ENCODE measurements at places on chromosomes 2 and 18.

- peak; percentile 55 for DNase-seq
Observed at GRCh38 chr2:157413326-157414035, 30.4 kb downstream of the CYTIP start.

GRCh38 chr2:69505710-69506109, 68.5 kb upstream of the NFU1 start:
- no peak for DNase-seq

DNA sequence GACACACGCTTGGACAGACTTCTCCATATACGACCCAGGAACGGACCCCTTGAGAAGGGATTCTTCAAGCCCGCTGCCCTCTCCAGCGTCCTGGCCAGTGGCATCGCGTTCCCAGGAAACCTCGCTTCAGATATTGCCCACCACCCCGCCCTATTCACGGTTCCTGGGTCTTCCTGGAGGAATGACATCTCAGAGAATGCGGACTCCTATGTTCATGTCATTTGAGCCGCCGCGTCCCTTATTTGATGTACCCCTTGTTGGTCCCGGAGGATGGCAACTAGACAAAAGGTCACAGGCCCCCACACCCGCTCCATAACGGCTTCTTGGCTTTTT, 588 bp upstream of the CCDC93 start:
- DNase-seq, result peak; percentile 7

- DNase-seq, result no peak
Observed at GRCh38 chr2:241574911-241575623, 16.5 kb downstream of the BOK start.

- no peak for DNase-seq
Observed at GRCh38 chr2:212428681-212429478, 109.7 kb downstream of the ERBB4 start.

DNA sequence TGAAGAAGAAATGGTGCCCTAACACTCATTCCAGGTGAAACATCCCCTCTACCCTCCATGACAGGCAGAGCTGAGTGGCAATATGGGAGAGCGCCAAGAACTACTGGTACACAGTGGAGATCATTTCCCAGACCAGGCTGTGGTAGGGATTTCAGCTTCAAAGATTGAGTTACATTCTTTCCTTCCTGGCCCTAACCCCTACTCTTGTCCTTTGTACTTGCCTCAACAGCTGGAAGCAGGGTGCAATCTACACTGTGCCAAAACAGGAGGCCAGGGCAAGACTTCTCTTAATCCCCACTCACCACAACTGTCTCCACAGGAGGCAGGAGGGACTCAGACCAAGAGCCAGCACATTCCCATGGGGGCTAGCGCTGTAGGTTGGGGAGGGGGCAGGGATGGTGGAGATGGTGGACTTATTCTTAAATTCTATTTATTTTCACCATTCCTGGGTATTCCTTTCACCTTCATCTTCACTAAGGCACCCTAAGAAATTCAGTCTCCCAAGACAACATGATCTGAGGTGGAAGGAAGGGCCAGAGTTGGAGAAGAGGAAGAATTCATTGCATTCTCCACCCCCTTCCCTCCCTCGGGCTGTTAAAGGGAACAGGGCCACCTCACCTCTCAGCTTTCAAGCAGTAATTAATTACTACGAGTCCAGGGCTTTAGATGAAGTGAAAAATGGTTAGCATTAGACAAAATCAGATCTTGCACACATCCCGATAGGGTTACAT, 65.9 kb downstream of the AAK1 start:
- DNase-seq, result no peak

DNA sequence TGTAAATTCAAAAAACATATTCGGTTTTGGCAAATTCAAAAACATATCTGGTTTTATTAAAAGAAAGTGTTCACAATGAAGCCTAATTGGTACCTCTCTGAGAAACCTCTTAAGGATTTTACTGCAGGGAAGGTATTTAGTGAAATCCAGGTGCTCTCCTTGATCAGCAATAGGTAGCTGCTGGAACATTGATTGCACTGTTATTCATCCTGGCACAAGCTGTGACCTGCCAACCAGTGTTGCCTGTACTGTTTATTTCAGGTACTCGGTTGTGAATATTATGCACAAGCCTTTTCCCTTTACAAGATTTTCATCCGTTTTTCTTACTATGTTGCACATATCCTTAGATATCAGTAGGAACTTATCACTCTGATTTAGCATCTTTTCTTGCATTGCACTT, 155.8 kb upstream of the ZEB2 start:
- no peak for DNase-seq

DNA sequence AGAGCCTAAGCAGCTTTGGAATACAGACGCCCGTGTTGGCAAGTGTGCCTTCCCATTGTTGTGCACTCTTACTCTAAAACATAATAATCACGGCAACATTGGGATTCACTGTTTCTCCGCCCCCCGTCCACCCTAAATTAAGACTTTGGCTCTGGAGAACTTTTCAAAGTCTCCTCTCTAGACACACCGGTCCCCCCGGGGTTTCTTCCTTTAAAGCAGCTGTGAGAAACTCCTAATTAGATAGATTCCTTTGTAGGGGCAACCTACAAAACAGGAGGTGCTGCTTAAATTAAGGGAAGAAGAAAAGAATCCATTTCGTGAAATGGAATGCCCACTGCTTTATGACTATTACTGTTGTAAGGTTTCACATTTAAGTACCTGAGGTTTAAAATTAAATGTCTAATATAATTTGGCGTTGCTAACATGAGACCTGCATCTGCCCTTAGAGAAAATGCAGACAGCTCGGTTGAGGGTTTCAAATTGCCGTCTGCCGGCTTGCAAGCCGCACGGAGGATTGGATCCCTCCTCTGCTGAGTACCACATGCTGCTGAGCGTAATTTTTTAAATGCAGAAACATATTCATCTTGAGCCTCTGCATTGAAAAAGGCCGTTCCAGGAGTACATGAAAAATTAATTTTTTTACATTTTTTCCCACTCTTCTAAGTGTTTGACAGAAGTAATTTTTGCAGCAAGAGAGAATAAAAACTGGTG, 233.3 kb downstream of the GBX2 start:
- no peak for DNase-seq

DNA sequence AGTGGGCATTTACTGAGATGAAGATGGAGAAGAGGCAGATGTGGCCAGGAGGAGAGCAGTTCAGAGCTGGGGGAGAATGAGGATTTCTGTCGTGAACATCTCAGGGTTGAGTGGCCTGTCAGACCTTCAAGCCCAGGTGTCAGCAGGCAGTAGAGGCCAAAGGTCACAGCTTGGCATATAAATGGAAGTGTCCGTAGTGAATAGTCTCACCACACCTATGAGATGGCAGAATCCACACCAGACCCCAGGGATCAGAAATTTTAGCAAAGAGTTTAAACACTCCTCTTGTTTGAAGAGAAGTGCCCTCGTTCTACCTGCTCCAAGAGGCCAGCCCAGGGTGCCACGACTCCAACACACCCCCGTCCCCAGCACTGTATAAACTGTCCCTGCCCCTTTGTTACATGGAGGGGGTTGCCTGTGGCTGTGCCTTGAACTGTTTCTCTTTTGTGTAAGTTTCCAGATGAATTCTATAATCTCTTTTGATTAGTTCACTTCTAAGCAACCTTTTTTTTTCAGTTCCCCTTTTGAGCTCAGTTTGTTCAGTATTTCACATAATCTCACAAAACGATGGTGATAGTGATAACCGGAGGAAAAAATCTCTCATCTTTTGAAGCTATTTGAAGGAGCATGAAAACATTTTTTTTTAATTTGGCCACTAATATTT, 69.0 kb upstream of the TTC39C start:
- DNase-seq, result no peak

DNA sequence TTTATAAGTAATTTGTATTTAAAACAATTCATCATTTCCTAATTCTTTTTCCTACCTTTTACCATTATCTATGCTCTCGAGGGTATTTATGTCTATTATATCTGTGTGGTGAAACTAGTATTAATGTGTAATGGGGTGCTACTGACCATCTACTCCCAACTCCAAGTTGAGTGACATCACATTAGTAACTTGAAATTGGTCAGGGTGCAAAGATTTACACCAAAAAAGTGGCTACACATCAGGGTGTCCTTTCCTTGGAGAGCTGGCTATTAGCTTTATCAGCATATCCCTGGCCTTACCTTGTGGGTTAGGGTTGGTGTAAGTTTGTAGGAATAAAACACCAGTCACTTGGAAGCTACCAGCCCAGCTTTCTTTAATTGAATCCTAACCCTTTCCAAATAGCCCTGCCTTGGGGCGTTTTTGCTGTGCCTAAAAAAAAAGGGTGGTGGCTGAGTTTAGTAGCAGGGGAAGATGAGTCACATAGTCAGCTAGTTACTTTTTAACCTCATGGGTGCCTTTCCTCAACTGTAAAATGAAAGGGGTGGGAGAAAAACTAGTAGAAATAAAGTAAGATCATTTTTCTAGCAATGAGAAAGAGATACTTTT, 14.0 kb downstream of the ANXA4 start:
- DNase-seq, result no peak

GRCh38 chr2:169105476-169105875, 36.1 kb downstream of the DHRS9 start:
- DNase-seq, result no peak

GRCh38 chr2:238104226-238104690, 4.1 kb downstream of the ESPNL start:
- DNase-seq, result peak; percentile 1

DNA sequence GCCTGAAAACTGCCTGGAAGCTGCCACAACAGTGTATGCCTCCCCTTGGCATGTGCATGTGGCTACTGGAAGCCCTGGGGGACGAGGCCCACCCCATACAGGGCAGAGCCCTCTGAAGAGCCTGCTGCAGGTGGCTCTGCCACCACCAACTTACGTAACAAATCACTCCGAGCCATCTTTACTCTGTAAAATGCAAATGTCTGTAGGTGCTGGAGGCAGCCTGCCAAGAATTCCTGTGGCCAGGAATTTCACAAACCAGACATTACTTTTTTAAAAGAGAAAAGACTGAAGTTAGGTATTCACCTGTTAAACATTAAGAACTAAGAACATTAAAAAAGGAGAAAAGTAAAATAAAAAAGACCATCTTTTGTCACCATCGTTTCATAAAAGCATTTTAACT, 106.3 kb downstream of the GPR39 start:
- DNase-seq, result no peak

- DNase-seq, result no peak
Observed at GRCh38 chr2:153360239-153360638, 118.3 kb downstream of the RPRM start.

GRCh38 chr18:22314001-22314400, 103.7 kb downstream of the CTAGE1 start:
- no peak for DNase-seq

DNA sequence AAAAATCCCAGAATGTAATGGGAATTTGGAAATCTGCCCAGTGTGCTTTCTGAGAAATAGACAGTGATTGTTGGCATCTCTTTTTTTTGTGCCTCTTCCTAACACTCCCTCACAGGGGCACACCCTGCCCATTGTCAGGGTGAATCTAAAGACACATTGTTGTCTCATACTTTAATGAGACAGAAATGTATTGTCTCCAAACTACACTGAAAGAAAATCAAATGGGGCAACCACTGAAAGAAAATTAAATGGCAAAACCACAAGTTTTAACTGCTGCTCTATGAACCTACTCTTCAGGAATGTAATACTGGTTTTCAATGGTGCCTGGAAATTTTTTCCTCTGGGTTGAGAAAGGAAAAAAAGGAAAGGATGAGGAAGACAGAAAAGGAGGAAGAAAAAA, 43.2 kb upstream of the GLS start:
- DNase-seq, result no peak

DNA sequence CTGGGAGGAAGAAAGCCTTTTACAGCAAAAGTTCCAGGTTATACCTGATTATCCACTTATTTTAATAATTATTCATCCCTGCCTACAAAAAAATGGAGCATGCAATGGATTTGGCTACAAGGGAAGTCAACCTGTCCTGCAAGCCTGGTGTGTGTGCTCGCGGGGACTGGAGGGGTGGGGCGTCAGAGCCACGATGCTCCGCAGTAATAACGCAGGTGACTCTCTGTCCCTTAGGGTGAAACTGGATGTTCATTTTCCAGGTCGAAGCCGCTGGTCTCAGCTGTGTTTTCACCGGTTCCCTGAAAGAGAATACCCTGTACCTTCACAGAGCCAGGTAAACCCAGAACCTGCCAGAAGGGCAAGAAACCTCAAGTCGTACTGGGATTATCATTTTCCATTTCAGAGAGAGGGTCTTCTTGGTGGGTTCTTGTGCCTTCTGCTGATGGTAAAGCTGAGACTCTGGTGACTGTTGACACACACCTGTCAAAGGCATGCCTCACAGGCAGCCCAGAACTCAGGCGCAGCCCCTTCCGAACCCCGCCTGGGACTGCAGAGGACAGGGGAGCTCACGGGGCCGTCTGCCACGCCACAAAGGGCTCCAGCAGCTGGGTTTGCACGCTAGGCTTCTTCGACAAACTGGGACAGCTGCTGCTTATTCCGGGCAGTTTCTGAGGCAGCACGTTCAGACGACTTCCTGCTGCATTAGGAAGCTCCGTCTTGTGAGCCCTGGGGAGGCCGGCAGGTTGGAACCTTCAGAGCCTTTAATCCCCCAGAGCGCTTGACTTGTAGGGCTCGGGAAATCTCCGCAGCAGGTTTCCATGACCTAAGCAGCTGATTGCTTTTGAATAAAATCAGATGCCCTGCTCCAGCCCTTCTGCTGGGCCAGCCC, 58.6 kb downstream of the KCNG2 start:
- DNase-seq, result no peak

GRCh38 chr2:41659758-41660157, 388.1 kb upstream of the PKDCC start:
- no peak for DNase-seq

DNA sequence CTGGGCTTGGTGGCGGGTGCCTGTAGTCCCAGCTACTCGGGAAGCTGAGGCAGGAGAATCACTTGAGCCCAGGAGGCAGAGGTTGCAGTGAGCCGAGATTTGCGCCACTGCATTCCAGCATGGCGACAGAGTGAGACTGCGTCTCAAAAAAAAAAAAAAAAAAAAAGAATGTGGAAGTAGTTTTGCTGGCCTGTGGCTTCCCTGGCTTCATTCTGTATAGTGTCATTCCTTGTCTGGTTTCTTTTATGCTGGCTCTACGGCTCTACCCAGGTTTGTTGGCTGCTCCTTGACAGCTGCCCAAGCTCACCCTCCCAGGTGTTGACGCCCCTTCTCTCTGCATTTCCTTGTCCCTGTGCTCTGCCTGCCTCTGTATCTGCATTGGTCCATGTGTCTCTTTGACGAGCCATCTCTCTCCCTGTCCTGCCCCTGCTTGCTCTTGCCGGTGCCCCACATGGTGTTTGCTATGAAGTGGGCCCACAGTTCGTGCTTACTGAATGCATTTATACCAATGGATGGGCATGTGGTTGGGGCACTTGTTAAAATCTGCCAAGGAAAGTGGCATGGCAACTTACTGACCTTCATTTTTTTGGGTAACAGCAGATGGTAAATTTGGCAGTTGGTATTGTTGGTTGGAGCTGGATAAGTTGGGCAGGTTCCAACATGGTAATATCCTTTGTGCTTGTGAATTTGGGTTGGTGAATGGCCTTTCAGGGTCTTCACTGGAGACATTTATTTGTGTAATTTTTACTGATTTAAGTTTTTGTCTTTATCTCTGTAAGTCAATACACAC, 113.9 kb downstream of the MAP4K4 start:
- DNase-seq, result no peak

- no peak for DNase-seq
Observed at GRCh38 chr2:12897181-12897580, 180.4 kb downstream of the TRIB2 start.

Data from activated naive CD4-positive, alpha-beta T cell treated with Interleukin-2 at 50 U/mL for 16 hours (primary cell).